ENCODE measurements at places on chromosomes 7 and 10.

DNA sequence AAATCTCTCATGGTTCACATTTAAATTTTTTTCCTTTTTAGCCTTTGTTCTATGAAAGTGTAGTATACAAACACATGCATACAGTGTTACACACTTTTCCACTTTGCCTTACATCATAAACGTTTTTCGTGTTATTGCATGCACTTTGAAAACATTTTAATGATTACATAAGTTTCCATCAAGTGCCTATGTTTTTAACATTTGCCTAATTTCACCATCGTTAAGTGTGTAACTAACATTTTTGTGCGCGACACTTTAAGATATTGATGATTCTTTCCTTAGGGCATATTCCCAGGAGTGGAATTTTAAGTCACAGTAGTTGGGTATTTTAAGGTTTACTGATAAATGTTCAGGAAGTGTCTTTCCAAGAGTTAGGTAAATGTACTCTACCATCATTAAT is 1.5 kb upstream of the FRAT2 start:
- DNase-seq, result no peak

DNA sequence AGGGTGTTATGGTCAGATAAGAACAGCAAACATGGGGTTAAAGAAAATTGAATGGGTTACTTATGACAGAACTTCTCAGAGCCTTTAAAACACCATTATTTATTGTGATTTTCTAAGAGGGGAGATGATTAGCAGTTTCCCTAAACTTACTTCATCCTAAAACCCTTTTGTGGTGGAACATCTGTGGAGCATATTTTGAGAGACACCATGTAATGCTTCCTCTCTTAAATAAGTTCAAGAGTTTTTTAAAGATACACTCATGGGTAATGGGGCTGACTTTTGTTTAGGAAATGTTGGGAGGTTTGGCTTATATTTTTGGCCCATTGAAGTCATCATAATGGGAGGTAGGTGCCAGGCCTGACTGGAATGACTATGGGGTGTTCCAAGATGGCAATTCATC is 8.4 kb upstream of the PDCD4 start:
- no peak for DNase-seq

DNA sequence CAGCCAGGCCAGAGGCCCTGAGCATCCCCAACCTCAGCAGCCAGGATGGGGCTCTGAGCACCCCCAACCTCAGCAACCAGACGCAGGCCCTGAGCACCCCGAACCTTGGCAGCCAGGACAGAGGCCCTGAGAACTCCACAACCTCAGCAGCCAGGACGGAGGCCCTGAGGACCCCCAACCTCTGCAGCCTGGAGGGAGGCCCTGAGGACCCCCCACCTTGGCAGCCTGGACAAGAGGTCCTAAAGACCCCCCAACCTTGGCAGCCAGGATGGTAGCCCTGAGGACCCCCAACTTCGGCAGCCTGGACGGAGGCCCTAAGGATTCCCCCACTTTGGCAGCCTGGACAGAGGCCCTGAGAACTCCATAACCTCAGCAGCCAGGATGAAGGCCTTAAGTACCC is 17.0 kb downstream of the RRP12 start:
- DNase-seq, result no peak

- DNase-seq, result peak; percentile 37
Measured at GRCh38 chr7:29102558-29103151, 43.7 kb downstream of the CPVL start.

- DNase-seq, result no peak
Measured at GRCh38 chr7:100696123-100696521, 2.1 kb upstream of the GIGYF1 start.

DNA sequence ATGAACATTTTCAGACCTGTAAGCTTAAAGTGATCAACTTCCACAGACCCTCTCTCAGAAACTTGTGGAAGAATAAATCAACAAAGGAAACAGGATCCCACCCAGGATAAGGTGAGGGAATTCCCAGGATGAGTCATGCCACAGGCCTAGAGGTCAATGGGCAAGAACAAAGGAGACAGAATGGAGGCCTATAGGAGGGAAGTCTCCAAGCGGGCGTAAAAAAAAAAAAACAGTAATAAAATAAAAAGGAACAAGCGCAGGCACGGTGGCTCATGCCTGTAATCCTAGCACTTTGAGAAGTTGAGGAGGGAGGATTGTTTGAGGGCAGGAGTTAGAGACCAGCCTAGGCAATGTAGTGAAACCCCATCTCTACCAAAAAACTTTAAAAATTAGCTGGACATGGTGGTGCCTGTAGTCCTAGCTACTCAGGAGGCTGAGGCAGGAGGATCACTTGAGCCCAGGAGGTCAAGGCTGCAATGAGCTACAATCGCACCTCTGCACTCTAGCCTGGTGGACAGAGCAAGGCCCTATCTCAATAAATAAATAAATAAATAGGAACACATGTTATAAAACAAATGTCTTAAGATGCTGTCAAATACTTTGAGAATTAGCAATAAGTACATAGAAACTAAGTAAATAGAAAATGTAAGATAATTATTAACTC is 8.4 kb downstream of the SORBS1 start:
- DNase-seq, result no peak

DNA sequence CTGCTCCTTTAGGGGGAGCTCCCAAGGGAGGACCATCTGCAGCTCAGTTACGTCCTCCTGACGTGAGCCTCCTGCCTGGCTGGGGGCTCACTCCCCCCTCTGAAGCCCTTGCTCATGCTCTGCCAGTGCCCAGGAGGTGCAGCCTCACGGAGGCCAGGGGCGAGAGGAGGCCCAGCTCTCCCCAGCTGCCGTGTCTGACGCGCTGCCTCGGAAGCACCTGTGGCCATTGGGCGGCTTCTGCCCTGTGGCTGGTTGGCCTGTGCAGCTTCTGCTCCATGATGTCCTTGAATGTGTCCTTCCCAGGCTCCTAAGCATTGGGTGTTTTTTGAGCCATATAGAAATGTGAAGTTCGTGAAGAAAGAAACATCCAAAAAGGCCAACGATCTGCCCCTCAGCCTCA is 91.3 kb downstream of the DYNC2I1 start:
- DNase-seq, result no peak

DNA sequence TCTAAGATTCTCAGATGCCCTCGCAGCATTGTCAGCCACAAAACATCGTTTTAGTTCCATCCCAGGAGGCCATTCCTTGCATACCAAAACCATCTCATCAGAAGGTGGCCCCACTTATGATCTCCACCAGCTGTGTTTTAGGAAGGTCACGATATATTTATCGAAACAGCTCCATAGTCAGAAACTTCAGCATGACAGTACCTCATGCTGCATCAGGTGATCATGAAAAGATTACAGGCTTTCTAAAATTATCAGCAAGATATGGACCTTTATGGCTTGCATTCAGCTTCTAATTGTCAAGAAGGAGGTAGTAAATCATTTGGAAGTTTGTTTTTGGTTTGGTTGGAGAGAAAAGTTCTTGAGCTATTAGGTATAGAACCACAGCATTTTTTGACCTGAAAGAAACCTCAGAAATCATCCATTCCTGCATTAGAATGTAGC is 20.0 kb downstream of the JAZF1 start:
- DNase-seq, result no peak

DNA sequence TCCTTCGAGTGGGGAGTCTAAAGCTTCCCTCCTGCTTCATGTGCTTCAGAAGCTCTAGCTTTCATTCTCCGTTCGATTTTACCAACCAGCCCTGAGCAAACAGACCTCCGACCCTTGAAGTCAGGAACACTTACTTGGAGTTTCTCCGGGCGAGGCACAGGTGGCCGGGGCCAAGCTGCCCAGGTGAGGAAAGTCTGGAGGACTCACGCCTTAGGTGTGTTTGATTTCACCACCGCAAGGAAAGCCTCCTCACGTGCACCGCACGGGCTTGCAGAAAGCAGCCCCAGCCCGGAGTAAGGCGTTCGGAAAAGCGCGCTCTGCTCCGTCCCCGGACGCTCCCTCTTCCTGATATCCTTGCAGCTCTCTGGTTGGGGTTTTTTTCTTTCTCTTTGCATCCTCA is 30.1 kb upstream of the CNPY1 start:
- DNase-seq, result no peak

GRCh38 chr10:75377869-75378268 is 23.7 kb downstream of the ZNF503 start:
- DNase-seq, result no peak

GRCh38 chr7:139494835-139495579 is 11.5 kb upstream of the KLRG2 start:
- no peak for DNase-seq

DNA sequence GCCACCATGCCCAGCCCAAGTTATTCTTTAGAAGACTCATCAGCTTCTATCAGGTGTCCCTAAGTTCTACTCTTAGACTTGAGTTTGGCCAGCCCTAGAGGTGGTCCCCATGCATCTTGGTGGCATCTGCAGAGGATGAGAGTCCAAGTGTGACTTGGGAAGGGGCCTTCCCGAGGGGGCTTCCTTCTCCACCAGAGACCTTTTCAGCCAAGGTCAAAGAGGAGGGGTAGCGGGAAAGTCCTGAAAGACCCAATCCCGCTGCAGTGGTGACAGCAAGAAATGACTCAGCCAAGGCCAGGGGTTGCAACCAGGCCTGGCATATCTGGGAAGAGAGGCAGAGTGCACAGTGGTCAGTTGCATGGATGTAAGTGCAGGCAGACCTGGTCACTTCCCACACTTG is 61.7 kb upstream of the MGMT start:
- no peak for DNase-seq

GRCh38 chr10:61708846-61709245 is 46.1 kb downstream of the CABCOCO1 start:
- DNase-seq, result no peak

DNA sequence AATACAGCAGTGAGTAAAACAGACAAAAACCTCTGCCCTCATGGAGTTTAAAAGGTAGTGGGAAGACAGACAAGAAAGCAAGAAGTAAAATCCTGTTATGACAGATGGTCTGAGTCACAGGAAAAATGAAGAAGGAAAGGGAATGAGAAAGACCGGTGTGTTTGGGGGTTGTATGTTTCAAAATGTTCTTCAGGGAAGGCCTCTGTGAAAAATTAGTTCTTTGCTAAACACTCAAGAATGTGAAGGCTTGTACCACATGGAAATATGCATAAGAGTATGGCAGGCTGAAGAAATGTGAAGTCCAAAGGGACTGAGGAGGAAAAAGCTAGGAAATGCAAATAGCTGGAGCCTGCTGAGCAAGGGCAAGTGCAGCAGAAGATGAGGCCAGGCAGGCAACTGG is 315.9 kb upstream of the SEMA3A start:
- DNase-seq, result no peak

GRCh38 chr7:54802114-54802513 is 43.1 kb upstream of the SEC61G start:
- DNase-seq, result no peak

DNA sequence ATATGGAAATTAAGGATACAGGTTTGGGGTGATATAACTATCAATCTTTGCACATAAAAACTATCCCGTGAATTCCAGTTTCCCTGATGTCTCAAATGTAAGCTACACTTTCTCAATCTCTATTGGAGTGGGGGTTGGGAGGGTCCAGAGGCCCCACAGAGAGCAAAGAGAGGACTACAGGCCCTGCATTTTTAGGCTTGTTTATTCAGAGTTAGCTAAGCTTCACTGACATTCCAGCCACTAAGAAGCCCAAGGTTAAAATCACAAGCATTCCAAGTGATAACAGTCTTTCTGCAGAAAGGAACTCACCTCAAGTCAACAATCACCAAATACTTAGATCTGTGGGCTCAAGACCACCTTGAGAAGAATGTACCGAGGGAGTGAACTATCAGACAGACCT is 31.6 kb upstream of the LAMB1 start:
- no peak for DNase-seq

GRCh38 chr7:51965454-51965853 is 648.8 kb upstream of the COBL start:
- DNase-seq, result no peak

- no peak for DNase-seq
Measured at GRCh38 chr10:97673736-97674525, 13.1 kb downstream of the AVPI1 start.

DNA sequence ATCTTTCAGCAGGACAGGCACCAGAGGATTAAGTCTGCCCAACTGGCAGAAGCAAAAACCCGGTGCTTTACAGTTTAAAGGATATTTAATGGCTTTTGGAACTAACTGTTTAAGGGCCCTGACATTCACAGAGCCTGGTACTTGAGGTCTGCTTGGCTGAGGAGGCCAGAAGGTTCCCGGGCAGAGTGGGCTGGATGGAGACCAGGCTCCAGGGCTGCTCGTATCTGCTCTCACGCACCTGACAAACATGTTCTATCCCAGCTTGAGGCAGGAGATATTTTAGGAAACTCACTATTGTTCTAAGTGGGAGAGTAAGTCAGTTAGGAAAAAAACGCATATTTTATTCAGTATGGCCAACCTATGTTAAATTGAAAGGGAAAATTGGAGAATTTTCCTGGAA is 143.5 kb downstream of the ZMYND11 start:
- DNase-seq, result no peak

DNA sequence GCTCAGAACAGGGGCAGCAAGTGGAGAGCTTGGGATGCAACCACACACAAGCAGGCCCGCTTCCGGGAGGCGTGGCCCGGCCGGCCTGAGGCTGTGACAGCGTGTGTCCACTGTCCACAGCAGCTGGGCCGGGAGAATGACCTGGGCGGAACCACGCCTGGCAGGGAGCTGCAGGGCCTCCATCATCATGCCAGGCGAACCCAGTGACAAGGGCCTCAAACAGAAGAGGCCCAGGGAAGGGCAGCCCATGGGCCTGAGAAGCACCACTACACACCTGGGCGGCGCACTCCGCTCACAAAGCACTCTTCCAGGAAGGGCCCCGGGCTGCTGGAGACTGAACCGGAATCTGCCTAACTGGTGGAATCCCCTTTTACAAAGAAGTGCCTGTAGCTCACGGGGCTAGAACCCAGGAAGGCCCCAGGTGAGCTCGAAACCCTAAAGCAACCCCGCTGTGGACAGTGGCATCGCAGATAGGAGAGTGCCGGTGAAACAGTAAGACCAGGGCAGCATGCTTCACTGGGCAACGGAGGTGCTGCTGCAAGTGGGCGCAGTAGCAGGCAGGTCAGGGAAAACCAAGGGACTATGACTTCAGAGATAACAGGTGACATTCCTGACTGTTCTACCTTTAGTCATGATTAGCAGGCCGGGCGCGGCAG is 66.0 kb downstream of the MAD1L1 start:
- no peak for DNase-seq

DNA sequence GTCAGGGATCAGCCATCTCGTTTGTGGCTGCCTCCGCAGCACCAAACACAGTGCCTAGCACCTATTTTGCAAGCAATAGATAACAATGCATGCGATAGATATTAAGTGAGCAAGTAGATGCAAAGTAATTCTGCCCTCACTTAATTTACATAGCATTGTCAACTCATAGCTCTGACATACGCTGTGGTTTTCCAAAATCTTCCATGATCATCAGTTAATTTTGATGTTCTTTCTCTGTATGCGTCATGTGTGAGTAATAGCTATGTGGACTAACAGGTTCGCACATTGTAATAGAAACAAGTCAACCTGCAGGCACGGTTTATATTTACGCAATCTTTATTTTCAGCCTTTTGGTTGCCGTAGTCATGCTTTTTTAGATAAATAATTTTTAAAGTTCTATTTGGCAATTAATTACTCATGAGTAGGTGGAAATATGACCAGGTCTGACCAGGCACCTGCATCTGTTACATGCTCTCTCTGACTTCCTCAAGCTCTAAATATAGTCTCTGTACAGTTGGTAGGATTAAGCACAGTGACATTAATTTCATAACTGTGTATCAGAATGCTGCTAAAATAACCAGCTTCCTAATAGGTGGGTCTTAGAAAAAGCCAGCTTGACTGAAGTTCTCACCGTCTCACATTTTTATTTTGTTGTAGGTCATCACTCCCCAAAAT is 13.3 kb downstream of the MAP3K8 start:
- no peak for DNase-seq

- DNase-seq, result no peak
Measured at GRCh38 chr10:68562661-68563570, 2.8 kb downstream of the TET1 start.

Data from CD4-positive, alpha-beta T cell treated with Interleukin-15 for 1 hour (primary cell).